ENCODE measurements at places on chromosomes 11 and 22.

- DNase-seq = no peak
Measured at GRCh38 chr11:124123622-124124021, 8.4 kb downstream of the VWA5A start.

DNA sequence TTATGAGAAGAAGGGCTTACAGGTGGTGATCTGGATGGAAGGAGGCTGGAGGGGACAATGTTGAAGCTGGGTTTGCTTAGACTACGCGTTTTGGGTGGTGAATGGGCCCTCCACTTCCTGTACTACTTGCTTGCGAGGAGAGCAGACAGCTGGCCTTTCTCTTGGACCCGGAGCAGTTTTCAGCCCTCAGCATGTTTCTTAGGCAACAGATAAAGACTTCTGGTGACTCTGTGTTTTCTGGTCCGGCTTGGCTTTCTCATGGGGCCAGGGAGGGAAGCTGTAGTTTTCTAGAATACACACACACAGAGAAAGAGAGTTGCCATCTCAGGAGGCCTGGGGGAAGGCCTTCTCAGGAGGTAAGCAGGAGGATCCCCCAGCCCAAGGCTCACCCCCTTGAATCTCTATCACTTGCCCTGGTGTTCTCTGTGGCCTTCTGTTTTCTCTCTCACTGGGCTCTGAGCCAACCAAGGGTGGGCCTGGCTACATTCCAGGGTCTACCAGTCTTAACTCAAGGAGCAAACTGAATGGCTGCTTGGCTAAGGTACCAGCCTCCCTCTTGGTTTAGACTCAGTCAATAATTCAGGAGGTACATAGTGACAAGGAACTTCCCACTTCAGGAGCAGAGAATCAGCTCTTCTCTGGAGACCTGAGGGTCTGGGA lies 2.4 kb downstream of the CCS start:
- peak; percentile 79 for DNase-seq

DNA sequence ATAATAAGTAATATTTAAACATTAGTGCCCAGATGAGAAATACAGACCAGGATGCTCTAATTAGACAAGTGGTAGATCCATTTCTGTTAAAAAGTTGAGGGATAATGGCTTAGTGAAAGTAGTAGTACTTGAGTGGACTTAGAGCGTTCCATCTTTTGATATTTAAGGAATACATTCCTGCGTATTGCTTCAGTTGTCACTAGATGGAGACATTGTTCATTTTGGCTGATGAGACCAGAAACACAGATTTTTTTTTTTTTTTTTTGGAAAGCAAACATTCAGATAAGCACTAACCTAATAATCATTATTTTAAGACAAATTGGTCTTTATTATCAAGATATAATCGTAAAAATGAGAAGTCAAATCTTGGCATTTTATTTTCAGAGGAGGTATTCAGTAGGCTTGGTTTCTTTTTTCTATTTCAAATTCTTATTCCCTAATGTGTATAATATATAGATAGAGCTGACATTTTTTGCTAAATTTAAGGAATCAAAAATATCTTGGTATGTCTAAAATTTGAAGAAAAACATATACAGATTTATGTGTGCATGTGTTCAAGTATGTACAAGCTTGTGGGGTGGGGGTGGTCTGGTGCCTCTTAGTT lies 92.9 kb downstream of the DYNC2H1 start:
- DNase-seq = peak; percentile 53

- no peak for DNase-seq
Measured at GRCh38 chr22:24091551-24092420, 80.7 kb downstream of the CABIN1 start.

DNA sequence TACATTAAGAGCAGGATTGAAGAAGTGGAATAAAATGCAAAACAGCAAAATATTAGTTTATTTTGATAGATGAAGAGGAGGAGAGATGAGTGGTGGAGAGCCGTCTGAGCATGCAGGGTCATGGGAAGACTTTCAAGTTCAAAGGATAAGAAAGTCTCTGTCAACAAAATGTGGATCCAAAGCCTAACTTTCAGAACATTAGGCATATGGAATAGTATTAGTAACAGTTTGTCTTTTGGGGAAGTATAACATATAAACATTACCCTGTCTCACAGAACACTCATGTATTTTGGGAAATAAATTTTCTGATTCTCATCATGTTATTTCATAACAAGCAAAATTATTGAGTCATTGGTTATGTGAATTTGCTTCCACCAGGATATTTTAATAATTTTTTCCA lies 104.3 kb upstream of the CEP126 start:
- peak; percentile 5 for DNase-seq

DNA sequence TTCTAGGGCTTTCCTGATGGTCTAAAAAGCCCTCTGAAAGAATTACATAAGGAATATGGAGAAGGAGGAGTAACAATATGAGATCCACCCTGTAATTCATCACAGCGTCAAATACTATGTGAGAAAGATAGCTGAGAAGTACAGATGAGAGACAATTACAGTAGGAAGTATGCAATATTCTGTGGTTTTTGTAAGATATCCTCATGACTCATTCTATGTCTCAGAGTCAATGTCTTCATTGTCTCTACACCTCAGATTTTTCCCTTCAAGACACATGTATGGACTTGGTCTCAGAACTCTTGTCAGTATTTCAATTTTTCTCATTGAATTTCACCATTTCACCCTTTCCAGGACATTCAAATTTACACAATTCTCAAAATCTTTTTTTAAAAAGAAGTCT lies 343.3 kb upstream of the CTSC start:
- no peak for DNase-seq

DNA sequence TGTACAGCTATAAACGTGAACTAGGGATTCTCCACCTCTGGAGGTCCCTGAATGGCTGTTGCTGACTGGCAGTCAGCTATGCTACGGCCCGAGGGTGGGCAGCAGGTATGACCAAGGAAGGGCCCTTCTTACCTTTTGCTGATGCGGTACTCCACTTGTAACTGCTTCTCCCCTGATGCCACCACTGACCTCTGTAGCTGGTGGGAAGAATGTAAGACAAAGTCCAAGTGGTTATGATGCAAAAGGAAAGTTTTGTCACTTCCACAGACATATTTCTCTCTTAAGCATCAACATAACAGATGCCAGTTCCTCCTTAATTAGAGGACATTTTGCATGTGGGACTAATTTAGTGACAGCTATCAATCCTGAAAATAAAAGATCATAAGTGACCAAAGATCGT lies 32.2 kb downstream of the P4HA3 start:
- DNase-seq = no peak

DNA sequence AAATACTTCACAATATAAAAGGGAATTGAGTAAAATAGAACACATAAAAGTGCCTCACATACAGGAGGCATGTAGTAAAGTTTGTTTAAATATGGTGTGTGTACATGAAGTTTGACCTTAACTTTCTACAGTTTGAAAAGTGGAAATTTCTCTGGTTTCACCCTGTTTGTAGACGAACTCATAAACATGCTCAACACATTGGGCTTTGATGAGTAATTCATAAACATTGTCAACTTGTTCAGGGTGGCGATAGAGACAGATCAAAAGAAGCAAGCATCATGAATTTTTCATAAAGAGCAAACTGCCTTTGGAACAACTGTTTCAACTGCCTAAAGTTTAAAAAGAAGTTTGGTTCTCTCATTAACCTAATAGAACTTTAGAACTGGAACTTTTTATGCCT lies 9.1 kb downstream of the SLN start:
- peak; percentile 80 for DNase-seq

DNA sequence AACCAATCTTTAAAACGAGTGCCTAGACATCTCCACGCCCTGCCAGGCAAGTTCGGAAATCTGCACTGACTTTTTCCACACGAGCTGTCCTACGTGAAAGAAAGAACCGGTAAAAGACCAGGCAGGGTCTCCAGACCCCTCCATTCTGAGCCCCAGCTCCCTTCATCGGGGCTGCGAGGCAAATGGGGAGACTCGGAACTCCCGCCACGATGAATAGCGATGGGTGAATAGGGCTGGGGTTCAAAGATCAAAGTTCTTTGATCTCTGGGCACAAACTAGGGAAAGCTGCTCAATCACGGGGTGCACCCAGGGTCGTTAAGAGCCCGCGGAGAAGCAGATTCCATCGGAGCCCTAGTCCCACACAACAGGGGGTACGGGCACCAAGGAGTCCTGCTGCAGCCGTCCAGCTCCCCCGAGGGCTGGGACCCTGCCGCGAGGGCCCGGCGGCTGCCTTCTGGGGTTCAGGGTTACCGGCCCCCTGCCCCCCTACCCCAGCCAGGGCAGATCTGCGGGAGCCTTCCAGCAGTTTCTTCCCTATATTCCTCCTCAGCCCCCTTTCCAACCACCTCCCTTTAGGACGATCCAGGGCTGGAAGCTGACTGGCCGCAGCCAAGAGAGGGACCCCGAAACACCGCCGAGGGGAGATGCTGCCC lies 1.1 kb downstream of the LRP4 start:
- DNase-seq = no peak

DNA sequence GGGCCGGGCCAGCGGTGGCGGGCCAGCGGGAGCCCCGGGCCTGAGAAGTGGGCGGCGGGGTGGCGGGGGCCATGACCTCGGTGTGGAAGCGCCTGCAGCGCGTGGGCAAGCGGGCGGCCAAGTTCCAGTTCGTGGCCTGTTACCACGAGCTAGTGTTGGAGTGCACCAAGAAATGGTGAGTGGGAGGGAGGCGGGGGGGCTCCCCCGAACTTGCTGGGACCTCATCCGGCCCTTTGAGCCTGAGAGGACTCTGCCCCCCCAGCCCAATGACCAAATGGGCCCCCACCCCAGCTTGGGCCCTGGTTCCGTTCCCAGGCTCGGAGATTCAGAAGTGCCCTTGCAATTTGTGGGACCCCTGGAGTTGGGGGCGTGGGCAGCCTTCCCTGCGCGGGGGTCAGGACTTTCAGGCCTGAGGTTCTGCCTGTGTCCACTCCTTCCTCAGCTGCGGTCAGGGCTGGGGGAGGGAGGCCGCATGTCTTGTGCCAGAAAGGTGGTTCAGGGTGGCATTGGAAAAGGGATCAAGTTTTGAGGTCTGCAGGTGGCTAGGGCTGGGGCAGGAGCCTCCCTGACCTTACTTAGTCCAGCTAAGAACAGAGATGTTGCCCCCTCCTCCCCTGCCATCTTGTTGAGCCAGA lies 496 bp downstream of the EHBP1L1 start:
- no peak for DNase-seq

GRCh38 chr11:90722552-90723190 lies 499.8 kb upstream of the CHORDC1 start:
- no peak for DNase-seq

- DNase-seq = no peak
Measured at GRCh38 chr22:45581549-45582080, 78.9 kb downstream of the FBLN1 start.

DNA sequence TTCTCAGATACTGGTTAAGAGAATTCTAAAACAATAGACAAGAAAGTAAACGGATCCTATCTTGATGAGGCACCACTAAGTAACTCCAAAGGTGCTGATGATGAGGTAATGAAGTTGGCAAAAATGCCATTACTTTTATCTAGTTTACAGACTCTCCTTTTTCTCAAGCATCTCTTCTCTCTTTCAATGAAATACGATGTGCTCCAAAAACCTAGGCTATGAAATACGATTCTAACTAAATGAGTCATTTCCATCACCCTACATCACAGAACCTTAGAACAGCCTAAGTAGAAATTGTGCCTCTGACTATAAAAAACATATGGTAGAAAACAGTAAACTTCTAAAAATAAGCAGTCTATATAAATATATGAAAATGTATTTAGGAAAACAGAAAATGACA lies 58.9 kb upstream of the ARHGAP32 start:
- no peak for DNase-seq

DNA sequence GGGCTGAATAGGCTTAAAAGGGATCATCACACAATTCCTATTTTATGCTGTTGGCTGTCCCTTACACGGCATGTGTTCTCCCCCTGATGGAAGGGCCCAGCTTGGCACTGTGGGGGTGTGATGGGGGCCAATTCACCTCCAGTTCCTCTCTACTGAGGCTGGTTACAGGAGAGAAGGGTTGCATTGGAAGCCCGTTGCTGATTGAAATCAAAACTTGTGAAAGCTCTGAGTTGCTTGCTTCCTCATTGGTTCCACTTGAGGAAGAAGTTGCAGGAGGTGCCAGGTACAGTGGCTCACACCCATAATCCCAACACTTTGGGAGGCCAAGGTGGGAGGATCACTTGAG lies 13.3 kb upstream of the PRG2 start:
- no peak for DNase-seq

- DNase-seq = no peak
Measured at GRCh38 chr11:45909594-45910475, 2.8 kb upstream of the FREY1 start.

GRCh38 chr11:36153551-36153950 lies 135.7 kb downstream of the COMMD9 start:
- DNase-seq = no peak

DNA sequence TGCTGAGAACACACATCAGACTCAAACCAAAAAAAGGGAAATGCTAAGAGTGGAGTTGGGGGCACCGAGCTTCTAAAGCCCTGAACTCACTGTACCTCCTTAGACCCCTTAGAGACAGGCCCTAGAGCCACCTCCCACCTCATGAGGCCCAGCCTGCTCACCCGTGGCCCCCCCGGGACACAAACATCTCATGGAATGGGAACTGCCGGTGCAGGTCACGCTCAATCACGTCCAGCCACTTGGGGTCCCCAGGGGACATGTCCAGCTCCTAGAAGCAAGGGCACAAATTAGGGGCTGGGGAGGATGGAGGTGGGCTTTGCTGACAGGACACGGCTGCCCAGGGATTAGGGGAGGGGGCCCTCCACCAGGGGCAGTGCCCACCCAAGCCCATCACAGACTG lies 6.3 kb upstream of the CASTOR1 start:
- no peak for DNase-seq

GRCh38 chr11:74634537-74634936 lies 42.2 kb downstream of the POLD3 start:
- DNase-seq = peak; percentile 42

GRCh38 chr11:72041364-72042063 lies 38.8 kb downstream of the NUMA1 start:
- peak; percentile 88 for DNase-seq

GRCh38 chr22:46737105-46737975 lies 712 bp downstream of the CERK start:
- peak; percentile 55 for DNase-seq

- no peak for DNase-seq
Measured at GRCh38 chr11:118524757-118525470, 2.4 kb upstream of the TTC36 start.

- no peak for DNase-seq
Measured at GRCh38 chr22:39242595-39243438, 2.0 kb downstream of the PDGFB start.

GRCh38 chr11:103359216-103359615 lies 250.0 kb downstream of the DYNC2H1 start:
- peak; percentile 8 for DNase-seq

GRCh38 chr11:47127213-47127612 lies 49.5 kb downstream of the ARFGAP2 start:
- DNase-seq = no peak
